Stimulated activated CD4-positive, alpha-beta T cell treated with anti-CD3 and anti-CD28 coated beads, Interleukin-4, amount 100 ng/mL, for 48 hours (primary cell): ENCODE measurements at places on chromosomes 7 and 10.

DNA sequence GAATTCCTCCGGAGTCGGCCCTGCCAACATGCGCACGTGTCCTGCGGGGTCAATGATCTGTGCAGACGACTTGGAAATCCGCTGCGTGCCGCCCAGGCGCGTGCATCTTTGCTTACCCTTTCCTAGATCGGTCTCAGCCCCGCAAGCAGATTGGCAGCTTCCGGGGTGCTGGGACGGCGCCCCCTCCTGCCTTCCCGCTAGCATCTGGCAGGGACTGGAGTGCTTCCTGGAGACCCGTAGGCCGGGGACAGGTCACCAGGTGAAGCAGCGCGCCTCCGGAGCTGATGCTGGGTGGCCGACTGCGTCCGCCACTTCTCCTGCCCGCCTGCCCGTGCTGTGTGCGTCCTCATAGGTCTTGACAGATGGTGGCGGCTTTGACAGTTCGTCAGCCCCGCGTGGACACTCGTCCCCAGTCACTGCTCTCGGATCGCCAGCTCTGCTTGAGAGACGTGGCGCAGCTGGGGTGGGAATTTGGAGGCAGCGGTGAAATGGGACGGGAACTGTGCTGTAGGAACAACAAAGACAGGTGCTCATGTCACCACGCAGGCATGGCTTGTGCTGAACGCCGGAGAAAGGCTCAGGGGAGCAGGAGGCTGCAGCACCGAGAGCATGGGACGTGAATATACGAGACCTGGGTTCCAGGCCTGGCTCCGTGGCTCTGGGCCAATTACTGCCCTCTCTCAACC, 21.9 kb upstream of the KCNK18 start:
- no peak for DNase-seq

GRCh38 chr7:104826135-104826534, 187.9 kb upstream of the KMT2E start:
- no peak for DNase-seq

DNA sequence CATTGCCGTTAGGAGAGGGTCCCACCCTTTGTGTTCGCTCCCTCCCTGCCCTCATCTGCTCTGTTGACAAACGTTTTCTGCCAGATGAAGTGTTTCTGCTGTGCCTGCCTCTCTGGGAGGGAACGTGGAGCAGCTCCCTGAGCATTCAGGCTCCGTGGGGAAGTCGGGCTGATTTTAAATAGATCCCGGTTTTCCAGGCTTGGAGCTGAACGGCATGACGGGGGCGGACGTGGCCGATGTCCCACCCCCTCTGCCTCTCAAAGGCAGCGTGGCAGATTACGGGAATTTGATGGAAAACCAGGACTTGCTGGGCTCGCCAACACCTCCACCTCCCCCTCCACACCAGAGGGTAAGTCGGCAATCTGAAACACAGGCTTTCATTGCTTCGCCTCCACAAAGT, 101.9 kb upstream of the NPS start:
- DNase-seq: no peak

DNA sequence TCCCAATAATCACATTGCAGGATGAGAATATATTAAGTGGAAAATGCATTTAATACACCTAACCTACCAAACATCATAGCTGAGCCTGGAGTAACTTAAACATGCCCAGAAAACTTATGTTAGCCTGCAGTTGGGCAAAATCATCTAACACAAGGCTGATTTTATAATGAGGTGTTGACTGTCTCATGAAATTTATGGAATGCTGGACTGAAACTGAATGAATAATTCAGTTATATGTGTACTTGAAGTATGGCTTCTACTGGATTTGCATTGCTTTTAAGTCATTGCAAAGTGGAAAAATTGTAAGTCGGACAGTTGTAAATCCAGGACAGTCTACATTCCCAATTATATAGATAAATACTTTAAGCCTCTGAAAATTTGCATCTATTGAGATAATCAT, 5.4 kb downstream of the SFTPA1 start:
- DNase-seq: no peak

DNA sequence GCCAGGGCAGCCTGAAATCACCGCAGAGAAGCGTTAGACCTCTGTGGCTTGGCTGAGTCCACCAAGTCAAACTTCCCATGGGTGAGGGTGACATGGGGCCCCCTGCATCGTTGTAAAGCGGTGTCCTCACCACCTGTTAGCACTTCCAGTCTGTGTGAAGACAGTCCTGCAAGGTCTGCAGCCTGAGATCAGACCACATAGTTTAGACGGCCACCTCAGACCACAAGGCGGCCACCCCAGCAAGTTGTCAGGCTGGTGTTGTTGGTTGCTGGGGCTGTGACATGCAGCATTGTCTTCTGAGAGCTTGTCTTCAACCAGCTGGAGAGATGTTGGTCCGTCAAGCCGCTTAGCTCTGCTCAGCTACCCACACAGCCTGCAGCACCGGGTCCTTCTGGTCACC, 44.1 kb upstream of the TARP start:
- no peak for DNase-seq

- DNase-seq: no peak
Measured at GRCh38 chr7:142513178-142513955, 235.9 kb upstream of the PRSS1 start.

GRCh38 chr7:44087911-44088838, 5.8 kb upstream of the POLM start:
- no peak for DNase-seq

DNA sequence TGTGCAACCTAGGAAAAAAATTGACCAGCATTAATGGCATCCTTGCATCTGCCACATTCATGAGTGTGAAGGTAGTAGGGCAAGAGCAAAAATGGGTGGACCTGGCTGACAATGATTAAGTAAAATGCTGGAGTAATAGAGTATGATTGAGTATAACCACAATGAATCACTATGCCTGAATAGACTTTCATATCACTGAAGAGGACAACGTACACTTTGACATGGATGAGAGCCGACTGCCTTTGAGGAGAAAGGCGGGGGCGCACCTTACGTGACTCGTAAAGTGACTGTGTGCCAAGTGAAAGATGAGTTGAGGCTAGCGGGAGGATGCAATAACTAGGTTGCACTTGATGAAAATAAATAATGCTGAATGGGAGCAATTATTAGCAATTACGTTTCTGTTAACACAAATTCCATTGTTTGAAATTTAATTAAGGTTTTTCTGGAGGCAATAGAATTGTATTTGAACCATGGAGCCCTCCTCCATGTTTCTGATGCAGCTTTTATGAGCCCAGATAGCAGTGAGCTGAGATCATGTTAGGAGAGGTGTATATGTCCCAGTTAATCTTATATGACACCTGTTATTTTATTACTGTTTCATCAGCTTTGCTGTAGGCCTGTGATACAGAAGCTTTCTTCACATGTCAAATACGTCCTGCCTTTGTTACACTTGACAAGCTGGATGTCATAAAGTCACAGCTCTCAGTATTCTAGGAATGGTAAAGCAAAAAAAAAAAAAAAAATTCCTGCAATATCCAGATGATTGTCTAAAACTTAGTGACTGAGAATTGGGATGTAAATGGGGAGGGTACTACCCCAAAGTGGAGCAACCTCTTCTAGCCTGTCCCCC, 596.5 kb downstream of the NXPH1 start:
- DNase-seq: no peak

DNA sequence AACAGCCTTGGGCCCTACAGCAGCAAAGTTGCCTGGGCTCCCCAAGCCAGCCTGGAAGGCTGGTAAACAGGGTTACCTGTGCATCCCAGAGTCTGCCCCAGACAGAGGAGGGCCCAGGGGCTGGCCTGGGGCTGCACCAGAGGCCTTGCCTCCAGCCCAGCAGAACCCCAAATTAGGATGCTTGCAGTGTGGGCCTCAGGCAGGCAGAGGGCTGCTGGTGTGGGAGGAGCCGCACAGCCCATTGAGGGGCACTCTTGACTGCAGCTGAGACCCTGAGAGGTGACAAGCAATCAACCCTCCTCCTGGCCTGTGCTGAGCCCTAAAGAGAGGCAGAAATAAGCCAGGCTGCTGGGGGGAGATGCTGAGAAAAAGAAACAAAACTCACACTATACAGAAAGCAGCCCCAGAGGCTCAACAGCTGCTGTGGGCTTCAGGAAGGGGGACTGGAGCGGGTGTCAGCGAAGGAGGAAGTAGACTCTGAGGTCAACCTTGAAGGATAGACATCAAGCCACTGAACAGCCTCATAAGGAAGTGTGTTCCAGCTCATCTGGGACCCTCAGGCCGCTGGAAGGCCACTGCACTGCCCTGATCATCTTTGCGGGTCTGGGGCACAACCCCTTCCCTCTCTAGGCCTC, 6.6 kb downstream of the AIFM2 start:
- no peak for DNase-seq

GRCh38 chr10:93568105-93568390, 1.6 kb downstream of the FFAR4 start:
- no peak for DNase-seq

GRCh38 chr7:4202154-4202736, 479.9 kb upstream of the FOXK1 start:
- DNase-seq: no peak

- no peak for DNase-seq
Measured at GRCh38 chr10:70167246-70167645, 3.1 kb downstream of the SAR1A start.

GRCh38 chr7:50676740-50677637, 105.7 kb downstream of the GRB10 start:
- no peak for DNase-seq

GRCh38 chr7:77665161-77665560, 31.1 kb upstream of the RSBN1L start:
- no peak for DNase-seq

- no peak for DNase-seq
Measured at GRCh38 chr10:129602938-129603535, 136.0 kb downstream of the MGMT start.

- no peak for DNase-seq
Measured at GRCh38 chr10:131710142-131710861, 190.5 kb upstream of the PPP2R2D start.

DNA sequence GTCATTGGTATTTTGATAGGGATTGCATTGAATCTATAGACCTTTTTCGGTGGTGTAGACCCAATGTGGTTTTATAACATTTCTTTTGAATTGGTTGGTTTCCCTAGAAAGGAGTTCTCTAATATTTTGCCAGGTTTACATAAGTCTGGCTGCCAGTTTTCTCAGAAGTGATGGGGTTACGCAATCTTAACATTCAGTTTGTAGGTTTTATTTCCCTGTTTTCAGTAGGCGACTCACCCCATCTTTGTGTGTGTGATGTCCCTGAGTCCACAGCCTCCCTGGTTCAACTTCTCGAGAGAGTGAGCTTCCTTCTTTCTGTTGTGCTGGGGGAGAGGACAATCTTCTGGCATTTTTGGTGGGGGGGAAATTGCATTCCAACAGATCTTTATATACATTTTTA, 9.6 kb upstream of the KIF5B start:
- DNase-seq: no peak

GRCh38 chr10:101987136-101987535, 68.8 kb downstream of the ARMH3 start:
- DNase-seq: no peak
